ENCODE measurements at places on chromosomes 12 and 14. TPM values are rescaled to one million over a fixed set of nuclear protein-coding genes. Genes with fewer than 3 reads are reported as not detected.

Gene MYO1A
- total RNA-seq, result under 0.01 TPM

Gene TSPAN9
- total RNA-seq, result 5.0 TPM

Gene SMARCD1
- 24.2 TPM for total RNA-seq

Gene KRT7
- total RNA-seq, result 895 TPM

- DNase-seq, result no peak
Measured at GRCh38 chr14:88128816-88129215, 123.9 kb downstream of the GPR65 start.

- no peak for DNase-seq
Measured at GRCh38 chr14:77305696-77306095, 15.0 kb downstream of the POMT2 start.

- DNase-seq, result no peak
Measured at GRCh38 chr12:30930238-30930637, 3.7 kb downstream of the TSPAN11 start.

DNA sequence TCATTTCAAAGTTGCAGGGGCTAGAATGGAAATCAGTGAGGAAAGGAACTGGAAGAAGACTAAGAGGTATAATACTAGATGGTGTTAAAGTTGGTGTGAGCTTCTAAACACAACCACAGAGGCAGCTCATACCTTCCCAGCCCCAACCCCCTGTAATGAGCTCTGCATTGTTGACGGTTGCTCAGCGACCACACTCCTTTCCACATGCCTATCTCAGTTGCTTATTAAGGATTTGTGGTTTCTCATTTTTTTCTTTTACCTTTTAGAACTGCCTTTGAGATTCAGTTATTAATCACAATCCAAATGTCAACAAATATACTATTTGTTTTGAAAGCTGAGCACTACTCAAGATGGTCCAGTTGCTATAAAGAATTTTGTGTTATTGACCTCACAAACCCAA is 62.1 kb upstream of the KIF21A start:
- peak; percentile 75 for DNase-seq
